ENCODE measurements at places on chromosomes 3 and 15.

DNA sequence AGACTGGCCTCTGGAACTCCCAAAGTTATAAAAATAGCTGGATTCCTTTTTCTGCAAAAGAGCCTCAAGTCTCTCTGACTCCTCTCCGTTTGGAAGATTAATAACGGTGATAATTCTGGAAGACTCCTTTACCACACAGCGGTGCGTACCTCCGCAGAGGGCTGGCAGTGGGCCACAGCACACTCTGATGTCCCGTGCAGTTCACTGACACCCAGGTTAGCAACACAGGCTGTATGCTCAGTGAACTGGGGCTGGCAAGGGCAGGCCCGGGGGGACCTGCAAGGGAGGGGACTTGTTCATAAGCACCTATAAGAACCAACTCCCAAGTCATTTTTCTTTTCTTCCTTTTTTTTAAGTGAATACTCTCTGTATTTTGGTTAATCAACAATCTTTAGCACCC is 120.3 kb upstream of the TJP1 start:
- no peak for DNase-seq

- DNase-seq, result no peak
Observed at GRCh38 chr3:197428117-197428801, 127.5 kb downstream of the BDH1 start.

DNA sequence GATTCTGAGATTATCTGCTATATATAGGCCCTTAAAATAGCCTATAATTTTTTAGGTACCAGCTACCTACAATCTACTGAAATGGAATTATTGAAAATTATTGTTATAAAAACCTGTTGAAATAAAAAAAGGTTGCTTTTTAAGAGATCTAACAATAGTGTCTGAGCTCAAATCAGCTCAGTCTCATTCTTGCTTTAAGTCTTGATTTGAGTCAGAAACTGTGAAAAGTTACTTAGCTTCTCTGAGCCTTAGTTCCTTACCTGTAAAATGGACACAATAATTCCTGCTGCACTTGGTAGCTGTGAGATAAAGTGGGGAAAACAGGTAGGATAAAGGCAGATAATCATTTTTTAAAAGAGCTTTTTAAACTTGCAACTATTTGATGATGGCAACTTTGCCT is 118.8 kb upstream of the UBE2E2 start:
- DNase-seq, result no peak

DNA sequence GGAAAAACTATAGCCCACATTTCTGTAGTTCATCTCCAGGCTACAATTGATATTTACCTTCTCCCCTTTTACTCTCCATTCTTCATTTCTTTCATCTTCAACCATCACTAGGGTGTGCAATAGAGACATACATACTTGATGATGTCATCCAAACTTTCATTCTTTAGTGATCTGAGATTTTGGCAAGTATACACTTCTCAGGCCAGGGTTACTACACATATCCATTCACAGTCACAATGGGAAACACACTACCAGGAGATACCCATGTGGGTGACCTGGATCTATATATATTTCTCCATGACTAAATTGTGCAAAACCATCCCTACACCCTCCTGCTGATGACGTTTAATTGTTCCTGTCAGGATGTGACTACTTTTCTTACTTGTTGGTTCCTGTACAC is 769.5 kb upstream of the DPPA4 start:
- DNase-seq, result no peak

DNA sequence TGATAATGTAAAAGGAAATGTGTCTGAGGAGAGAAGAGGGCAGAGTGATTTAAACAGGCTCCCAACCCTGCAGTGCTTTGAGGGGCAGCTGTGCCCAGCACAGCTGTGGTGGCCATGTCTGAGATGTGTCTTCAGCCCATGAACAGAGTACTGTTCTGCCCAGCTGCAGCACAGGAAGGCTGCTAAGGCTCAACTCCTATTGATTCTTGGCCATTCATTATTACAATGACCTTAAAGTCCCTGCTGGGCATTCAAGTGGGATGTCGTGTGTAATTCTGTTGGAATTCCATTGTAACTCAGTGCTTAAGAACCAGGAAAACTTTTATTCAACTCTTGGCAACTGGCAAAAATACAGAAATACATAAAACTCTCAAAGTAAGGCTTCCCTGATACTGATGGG is 229.3 kb downstream of the MCTP2 start:
- no peak for DNase-seq

DNA sequence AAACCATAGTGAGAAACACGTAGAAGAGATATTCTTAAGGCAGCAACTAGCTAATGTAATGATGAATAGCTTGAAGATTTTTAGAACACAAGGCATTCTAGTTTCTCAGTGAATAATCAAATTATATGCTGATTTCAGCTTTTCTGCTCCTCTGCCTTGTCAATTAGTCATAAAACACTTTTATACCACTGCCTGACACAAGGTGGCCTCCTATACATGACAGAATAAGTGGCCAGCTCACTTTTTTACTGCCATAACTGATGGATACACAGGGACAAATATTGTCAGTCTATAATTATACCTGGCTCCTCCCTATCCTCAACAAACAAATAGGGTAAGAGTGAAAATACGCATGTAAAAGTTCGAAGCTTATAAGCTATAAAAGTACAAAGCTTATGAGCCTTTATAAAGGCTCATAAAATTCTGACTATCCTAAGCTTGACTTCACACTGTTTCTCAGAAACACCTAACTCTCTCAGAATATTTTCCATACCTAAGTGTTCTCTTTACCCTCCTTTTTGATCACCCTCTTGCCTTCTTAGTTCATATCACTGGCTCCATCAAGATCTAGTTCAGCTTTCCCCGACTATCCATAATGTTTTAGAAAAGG is 81.6 kb downstream of the HERC1 start:
- DNase-seq, result no peak

- no peak for DNase-seq
Observed at GRCh38 chr3:154139996-154140436, 18.8 kb downstream of the ARHGEF26 start.

DNA sequence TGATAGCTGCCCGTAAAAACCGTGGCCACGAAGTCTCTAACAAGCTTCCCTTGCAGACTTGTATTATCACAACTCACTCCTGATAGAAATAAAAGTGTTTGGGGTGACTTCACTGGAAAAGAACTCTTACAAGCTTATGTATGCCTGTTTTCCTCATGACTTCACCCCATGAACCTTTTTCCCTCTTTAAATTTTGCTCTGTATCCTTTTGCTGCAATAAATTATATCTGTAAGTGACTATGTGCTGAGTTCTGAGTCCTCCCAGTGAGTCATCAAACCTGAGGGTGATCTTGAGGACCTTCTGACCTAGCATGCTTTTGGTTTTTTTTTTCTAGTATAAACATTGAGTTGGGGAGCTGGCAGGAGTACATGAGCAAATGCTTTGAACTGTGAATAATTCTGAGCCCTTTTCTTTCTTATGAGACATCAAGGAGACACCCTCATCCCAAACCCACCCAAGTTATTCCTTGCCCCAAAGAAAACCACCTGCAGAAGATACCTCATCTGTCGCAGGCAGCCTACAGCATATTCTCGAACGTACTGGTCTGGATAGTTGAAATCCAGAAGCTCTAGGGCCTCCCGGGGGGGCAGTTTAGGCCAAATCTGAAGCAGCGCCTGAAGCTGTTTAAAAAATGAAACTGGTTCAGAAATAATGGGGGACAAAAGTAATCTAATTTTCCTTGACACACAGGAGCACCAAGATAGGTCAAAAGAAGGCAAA is 85.9 kb downstream of the FAIM start:
- DNase-seq, result no peak

DNA sequence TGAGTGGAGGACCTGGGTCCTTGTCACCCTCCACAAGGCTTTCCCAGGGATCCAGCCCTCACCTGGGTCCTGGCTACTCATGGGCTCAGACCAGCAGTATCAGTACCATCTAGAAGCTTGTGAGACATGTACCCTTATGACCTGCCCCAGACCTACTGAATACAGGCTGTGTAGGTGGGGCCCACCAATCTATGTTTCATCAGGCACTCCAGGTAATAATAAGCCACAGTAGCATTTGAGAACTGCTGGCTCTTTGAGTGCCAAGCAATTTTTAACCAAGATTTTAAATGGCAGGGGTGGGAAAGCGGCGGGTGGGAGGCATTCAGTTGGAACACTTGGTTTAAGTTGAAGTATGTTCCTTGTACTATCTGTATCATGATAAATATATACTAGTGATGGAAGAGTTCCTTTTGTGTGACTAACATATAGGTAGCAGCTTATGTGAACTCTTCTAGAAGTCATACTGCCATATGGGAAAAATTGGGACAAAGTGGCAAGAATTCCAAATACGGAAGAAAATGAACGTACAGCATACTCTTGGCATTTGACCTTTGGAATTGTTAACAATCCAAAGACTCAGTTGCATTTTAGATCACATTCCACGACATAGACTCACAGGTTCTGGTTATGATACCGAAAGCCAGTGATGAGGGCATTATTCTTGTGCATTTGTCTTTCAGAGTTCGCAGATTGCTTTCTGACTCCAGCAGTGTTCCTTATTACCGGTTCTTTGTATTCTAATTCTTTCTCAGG is 190.4 kb downstream of the GHSR start:
- DNase-seq, result no peak

DNA sequence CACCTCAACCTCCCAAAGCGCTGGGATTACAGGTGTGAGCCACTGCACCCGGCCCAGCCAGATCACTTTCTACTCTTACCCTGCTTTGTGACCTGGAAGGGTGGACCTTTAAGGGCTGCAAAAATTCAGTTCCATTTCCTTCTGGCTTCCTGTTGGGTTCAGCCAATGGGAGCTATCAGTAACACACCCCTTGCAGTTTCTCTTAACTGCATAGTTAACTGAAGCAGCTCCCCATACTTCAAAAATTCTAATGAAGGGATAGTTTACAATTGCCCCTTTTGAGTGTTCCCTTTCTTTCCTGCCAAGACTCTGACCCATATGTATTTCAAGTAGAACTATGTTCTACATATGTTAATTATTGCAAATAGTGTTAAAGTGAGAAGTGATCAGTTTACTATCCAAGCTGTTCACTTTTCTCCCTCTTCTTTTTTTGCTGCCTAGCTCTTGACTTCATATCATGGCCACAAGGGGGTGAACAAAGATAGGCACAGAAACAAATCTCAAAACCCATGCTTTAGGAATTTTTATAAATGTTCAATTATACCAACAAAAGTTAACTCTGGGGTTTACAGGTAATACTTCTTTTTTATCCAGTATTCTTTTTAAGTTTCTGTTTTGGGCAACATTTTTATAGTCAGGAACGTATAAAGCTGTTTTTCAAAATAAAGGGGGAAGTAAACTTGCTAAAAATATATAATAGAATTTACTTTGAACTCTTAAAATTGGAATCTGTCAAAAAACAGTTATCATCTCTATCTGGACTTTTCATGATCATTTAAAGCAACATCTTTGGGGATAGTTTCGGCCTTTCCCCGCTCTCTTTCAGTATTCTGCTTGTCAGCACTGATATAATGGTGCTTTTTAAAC is 8.1 kb downstream of the PGBD4 start:
- no peak for DNase-seq

- DNase-seq, result peak; percentile 57
Observed at GRCh38 chr3:50316657-50317242, 5.8 kb downstream of the HYAL2 start.

DNA sequence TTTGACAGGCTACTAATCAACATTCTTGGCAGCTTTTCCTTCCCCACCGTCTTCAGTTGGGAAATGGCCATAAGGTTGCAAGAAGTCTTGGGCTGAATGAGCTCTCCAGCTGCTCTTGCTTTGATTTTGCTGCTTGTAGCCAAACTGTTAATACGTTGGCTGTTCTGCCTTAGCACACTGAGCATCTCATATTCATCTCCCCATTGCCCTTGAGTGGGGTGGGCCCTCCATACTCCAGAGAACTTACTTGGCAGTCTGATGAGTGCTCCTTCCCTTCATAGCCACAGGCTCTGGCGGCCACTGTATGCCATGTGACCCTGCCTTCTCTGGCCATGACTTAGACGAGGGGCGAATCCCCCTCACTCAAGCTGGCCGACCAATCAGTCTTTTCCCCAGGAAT is 25.8 kb upstream of the PAQR5 start:
- no peak for DNase-seq

GRCh38 chr15:90049666-90050604 is 48.8 kb downstream of the ZNF710 start:
- DNase-seq, result no peak

- DNase-seq, result no peak
Observed at GRCh38 chr3:187051066-187051465, 88.2 kb downstream of the RPL39L start.

DNA sequence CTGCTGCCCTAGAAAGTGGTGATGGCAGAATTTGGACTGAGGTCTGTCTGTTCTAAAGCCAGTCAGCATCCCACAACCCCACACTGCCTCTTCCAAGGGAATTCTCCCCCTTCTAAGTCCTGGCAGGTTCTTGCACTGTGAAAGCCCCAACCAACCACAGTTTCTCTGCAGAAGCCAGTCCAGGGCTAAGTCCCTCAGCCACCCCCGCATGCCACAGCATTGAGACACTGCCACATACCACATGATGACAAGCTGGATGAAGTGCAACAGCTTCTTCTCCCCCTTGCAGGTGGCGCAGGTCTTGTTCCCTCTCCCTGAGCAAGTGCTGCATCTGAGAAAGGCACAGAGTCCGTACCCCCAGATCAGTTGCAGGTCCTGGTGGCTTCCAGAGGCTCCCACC is 18.6 kb downstream of the SSUH2 start:
- DNase-seq, result no peak

DNA sequence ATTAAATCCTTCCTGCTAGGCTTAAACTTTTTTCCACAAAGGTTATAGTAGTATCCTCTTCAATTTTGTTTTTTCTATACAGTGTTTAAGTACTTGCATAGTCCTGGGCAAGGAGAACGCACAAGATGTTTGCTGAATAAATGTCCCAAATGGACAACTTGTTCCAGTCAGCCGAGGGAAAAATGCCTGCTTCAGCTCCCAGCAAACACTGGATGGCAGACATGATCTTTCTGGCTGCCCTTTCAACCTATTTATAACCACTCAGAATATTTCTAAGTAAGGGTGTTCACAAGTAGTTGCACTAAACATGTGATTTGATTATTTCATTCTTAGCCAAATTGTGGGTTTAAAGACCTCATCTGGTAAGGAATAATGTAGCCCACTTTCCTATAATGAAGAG is 29.8 kb downstream of the GNB4 start:
- DNase-seq, result no peak

DNA sequence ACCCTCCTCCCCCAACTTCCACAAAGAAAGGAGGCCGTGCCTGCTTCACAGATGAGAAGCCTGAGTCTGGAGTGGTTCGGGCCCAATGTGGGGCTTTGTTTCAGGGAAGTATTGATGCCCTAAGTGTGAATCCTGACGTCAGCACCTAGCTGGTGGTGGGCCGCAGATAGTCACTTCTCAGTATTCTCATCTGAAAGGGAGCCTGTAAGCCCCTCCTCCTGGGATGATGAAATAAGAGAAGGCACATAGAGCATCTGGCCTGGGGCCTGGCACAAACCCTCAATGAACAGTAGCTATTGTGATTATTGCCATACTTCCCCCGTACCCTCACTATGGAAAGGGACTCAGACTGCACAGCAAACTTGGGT is 24.8 kb downstream of the LINGO1 start:
- DNase-seq, result no peak

- no peak for DNase-seq
Observed at GRCh38 chr3:144762091-144762490, 790.5 kb downstream of the DIPK2A start.

GRCh38 chr3:168847291-168847883 is 751.7 kb upstream of the GOLIM4 start:
- no peak for DNase-seq

GRCh38 chr3:186109897-186110803 is 1.3 kb upstream of the ETV5 start:
- DNase-seq, result no peak

- DNase-seq, result no peak
Observed at GRCh38 chr3:167078070-167078622, 302.0 kb downstream of the ZBBX start.
